ENCODE measurements at places on chromosomes 2 and 18. TPM values are rescaled to one million over a fixed set of nuclear protein-coding genes. Genes with fewer than 3 reads are reported as not detected.

Gene CD8A
- 0.74 TPM for polyA plus RNA-seq

Gene TTN
- polyA plus RNA-seq, result 3.5 TPM

Gene ASPRV1
- 1.1 TPM for polyA plus RNA-seq

Gene DAW1
- polyA plus RNA-seq, result not detected

Data from CD4-positive, CD25-positive, alpha-beta regulatory T cell (primary cell).